ENCODE measurements at places on chromosomes 1 and 21. TPM values are rescaled to one million over a fixed set of nuclear protein-coding genes. Genes with fewer than 3 reads are reported as not detected.

- DNase-seq: no peak
Measured at GRCh38 chr1:224851848-224852261, 77.6 kb upstream of the DNAH14 start.

- no peak for DNase-seq
Measured at GRCh38 chr1:148162363-148162762, 10.3 kb upstream of the NBPF11 start.

DNA sequence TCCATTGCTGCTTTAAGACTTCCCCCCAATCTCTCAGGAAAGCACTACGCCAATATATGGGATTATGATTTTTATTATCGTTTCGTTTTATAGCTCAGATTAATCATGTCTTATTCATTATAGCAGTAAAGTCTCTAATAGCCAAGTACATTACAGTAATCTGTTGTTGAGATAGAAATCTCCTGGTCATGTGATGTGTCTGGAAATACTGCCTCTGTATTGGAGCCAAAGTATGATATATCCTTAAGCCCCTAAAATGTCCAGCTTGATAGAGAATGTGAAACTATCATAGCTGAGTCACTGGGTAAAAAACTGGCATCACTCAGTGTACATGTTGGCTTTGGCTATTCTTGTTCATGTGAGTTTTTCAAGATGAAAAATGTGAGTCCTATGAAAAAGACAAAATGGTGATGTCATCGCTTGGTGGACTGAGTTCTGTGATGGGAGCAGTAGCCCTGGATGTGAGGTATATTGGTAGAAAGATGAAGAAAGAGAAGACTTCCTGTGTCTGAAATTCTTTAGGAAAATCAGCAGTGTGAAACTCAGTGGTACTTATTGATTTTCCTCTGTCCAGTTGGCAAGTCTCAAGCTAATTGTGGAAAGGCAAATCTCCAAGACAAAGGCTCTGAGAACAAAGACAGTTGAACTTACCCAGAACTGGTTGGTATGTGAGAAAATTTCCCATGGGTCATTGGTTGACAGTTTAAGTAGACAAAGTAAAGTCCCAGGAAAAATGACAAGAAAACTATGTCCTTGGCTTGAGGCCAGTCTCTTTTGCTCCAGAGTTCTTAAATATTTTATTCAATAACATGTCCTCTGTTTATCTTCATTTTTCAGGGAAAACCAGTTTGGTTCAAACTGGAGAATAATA lies 76.2 kb downstream of the BRINP2 start:
- no peak for DNase-seq

GRCh38 chr1:117633936-117634335 lies 28.1 kb downstream of the TENT5C start:
- no peak for DNase-seq

- no peak for DNase-seq
Measured at GRCh38 chr1:64745181-64745985, 508 bp downstream of the RAVER2 start.

DNA sequence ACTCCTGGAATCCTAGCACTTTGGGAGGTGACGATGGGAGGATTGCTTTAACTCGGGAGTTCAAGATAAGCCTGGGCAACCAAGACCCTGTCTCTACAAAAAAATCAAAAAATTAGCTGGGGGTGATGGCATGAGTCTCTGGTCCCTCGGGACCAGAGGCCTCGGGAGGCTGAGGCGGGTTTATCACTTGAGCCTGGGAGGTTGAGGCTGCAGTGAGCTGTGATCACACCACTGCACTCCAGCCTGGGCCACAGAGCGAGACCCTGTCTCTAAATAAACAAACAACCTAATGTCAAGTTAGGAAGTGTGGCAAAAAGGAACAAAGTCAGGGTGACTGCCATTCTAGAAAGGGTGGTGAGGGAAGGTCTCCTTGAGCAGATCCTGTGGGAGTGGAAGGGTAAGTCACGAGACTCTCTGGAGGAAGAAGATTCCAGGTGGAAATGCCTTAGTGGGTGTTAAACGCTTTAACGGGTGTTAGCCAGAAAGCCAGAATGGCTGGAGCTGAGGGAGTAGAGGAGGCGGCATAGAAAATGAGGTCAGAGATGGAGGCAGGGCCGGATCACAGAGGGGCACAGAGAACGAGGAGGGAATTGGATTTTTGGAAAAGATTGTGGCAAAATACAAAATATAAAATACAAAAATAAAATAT lies 62.2 kb upstream of the ATP5PO start:
- no peak for DNase-seq

DNA sequence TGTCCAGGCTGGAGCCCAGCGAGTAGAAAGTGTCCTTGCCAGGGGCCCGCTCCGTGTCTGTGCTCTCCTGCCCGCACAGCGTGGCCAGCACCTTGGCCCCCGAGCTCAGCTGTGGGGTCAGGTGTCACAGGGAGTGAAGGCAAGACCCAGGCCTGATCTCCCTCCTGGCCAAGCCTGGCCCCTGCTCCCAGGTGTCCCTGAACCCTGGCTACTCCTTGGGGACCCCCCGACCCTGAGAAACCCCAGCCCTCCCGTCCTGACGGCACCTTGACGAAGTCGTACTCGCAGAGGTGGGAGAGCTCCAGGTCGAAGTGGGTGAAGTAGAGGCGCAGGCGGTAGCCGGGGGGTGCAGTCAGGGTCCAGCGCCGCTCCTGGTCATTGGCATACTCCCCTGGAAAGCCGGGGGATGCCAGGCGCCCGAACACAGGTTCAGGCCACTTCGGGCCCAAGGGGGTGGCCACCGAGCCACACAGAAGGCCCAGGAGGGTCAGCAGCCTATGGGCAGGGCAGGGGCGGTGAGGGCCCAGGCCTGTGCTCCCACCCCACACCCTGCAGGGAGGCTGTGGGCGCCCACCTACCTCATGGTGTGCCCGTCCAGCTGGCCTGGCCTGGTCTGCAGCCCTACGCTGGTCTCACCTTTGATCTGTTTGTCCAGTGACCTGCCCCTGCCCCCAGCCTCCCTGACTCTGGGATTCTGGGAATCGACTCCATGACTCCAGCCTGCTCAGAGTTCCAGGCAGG lies at the start of gene MASP2:
Gene MASP2 (minus strand): TSS at position 615 of the 741 bp plus-strand sequence. CDS start 32 bp downstream, at position 583.
- no peak for DNase-seq

DNA sequence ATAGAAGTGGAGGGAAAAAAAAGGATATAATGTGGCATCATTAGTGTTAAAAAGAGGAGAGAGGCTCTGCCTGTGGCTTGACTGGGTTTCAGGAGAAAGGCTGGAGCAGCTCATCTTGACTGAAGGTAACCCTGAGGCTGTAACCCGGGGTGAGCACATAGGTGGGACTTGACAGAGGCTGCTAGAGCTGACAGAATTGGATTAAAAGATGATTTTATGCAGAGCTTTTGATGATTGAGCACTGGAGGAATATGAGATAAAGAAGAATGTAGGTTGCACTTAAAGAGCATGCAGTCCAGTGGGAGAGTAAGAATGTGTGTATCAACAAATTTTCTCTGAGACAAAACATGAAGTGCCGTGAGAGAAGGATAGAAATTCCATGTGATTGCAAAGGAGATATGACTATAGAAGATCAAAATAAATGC lies 17.3 kb downstream of the LAMC1 start:
- DNase-seq: no peak

DNA sequence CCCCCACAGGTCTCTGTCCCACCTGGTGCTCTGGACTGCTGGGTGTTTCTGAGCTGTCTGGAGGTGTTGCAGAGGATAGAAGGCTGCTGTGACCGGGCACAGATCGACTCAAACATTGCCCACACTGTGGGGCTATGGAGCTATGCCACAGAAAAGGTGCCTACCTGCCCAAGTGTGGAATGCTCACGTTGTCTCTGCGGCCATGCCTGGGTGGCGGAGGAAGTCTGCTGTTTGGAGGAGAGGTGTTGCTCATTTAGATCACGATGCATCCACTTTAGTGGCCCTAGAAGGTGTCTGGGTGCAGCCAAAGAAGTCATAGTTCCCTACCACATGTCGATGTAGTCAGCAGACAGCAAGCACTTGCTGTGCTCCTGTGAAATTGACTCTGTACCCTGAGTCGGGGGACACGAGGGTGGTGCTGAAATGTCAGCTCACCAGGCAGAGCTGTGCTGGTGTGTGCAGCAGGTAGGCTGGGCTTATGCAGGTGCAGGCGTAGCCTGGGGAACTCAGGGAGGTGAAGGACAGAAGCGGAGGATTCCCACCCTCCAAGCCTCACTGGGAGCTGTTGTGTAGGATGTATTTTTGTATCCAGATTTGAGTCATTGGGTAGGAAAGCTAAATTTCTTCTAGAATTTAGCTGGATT lies 32.8 kb upstream of the PWP2 start:
- DNase-seq: no peak

DNA sequence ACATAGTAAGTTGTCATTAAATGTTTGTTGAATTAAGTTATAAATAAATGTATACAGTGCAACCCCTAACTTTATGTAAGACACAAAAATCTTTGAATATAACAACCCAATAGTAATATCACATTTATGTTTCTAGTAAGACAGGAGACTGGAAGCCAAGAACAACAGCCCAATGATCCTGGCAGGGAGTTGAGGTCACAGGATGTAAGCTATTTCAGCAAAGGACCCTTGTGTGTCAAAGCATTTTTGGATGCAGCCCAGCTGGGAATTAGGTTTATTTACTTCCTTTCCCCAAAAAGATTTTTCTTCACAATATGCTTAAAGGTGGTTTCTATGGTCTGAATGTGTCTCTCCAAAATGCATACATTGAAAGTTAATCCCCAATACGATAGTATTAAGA lies 34.0 kb upstream of the ABCA4 start:
- DNase-seq: no peak

DNA sequence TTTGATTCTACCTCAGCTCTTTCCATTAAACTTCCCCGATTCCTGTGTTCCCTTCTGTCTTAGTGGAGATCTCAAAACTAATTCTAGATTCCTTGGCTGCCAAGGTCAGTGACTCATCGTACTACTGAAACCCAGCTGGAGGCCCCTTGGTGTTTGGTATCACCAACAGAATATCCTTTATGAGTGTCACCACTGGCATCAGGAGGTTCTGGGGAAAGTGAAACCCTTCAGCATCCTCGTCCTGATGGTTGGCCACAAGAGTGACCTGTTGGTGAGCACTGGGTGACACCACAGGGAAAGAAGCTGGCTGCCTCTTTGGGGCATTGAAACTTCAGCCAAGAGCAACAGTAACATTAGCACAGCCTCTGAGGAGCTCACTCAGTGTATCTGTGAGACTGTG lies 9.6 kb downstream of the RAB42 start:
- no peak for DNase-seq

GRCh38 chr1:16321176-16321867 lies 31.0 kb downstream of the FBXO42 start:
- DNase-seq: no peak

DNA sequence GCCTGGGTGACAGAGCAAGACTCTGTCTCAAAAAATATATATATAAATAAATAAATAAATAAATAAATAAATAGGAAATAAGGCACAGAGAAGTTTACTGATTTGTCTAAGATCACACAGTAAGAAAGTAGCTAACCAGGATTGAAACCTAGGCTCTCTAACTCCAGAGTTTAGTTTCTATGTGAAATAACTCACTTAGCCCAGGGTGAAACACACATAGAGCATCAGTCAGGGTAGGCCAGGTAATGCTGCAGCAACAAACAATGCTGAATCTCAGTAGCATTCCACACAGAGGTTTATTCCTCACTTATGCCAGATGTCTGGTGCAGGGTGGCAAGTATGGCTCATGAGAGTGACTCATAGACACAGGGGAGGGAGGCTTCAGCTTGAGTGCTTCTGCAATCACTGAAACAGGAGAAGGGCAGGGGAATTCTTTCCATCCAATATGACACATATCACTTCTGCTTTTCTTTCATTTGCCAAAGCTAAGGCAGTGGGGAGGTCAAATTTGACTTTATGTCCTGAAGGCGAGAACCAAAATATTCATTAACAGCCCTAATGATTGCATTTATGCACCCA lies 37.1 kb upstream of the KANK4 start:
- no peak for DNase-seq

- no peak for DNase-seq
Measured at GRCh38 chr1:115404911-115405310, 66.9 kb upstream of the NGF start.

DNA sequence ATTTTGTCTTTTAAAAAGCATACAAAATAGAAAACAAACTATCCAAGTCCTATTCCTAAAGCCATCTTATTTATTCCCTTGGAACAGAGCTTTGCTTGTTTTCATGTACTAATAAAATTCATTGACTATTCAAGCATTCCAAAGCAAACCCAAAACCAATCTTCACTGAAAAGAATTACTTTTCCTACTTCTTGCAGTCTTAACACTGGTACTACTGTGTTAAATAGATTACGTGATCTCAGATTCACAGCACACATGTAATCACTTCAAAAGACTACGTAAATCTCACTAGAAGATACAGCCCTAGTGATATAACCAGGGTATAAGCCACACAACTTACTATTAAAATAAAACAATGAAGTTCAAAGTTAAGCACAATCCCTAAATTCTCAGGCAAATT lies 39.0 kb downstream of the ZZZ3 start:
- DNase-seq: no peak

GRCh38 chr1:16117369-16117768 lies 38.5 kb downstream of the EPHA2 start:
- no peak for DNase-seq

DNA sequence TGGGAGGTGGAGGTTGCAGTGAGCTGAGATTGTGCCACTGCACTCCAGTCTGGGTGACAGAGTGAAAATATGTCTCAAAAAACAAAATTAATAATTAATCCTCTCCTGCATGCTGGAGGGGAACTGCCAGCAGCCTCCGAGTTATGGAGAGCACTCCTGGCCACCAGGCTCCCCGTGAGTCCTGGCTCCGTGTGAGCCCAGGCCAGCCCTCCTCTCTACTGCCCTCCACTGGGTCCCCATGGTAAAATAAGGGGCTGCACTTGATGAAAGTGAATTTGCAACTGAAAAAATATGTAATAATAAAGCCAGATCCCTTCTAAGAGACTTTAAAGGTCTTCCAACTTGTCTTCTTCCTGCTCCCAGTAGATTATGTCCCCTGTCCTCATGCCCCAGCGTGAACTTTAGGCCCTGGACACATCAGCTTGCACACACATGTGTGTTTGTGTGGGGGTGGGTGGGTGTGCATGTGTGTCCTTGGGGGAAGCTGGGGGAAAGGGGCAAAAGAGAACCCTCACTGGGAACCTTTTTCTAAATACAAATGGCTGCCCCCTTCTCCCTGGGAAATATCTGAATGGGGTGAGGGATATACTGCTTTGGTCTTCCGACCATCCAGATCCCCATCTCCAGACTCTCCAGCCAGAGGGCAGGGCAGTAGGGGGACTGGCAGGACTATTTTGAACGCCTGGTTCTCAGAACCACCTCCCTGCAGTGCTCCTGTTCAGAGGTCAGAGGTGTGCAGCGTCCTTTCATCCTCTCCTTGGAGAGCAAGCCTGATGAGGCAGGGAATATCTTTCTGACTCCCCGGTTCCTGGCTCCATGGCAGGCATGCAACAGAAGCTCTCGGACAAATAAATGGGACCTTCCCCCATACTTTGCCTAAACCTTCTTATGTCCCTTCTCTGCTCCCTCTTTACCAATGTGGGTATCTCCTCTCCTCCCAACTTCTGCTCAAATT lies 26.2 kb downstream of the NEK2 start:
- no peak for DNase-seq

- no peak for DNase-seq
Measured at GRCh38 chr21:39637971-39638240, 25.2 kb downstream of the B3GALT5 start.

PLA2G2C gene
- total RNA-seq: not detected

USH2A gene
- 0.48 TPM for total RNA-seq

TNFRSF1B gene
- total RNA-seq: 12.8 TPM

ADORA3 gene
- total RNA-seq: 20.0 TPM

VANGL2 gene
- total RNA-seq: 8.5 TPM

FMOD gene
- 5.6 TPM for total RNA-seq

HLX gene
- total RNA-seq: 1.5 TPM

ARHGEF16 gene
- 1.5 TPM for total RNA-seq

C1QA gene
- 22.9 TPM for total RNA-seq

GREM2 gene
- total RNA-seq: 7.6 TPM

All from dorsolateral prefrontal cortex (tissue), 122 donors.